ENCODE measurements at places on chromosomes 16 and 17. TPM values are rescaled to one million over a fixed set of nuclear protein-coding genes. Genes with fewer than 3 reads are reported as not detected.

Gene IRX3
- total RNA-seq = 1.6 TPM

Gene SP2
- total RNA-seq = 18.9 TPM

Gene IL17C
- 0.99 TPM for total RNA-seq

Gene PDPR
- total RNA-seq = 53.6 TPM

Gene CLEC18A
- 12.6 TPM for total RNA-seq

Gene WNT9B
- 0.50 TPM for total RNA-seq

Gene P3H4
- 9.9 TPM for total RNA-seq

Gene GAST
- not detected for total RNA-seq

Gene MPP3
- 18.2 TPM for total RNA-seq

Gene NLRC3
- 3.0 TPM for total RNA-seq

Gene CCL16
- total RNA-seq = 0.24 TPM

Gene RAB11FIP4
- total RNA-seq = 44.3 TPM

Gene HOXB7
- total RNA-seq = 3.2 TPM

Gene HLF
- 23.4 TPM for total RNA-seq

Gene SLC7A5
- 290 TPM for total RNA-seq

Gene ORMDL3
- 99.7 TPM for total RNA-seq

Gene KRT20
- not detected for total RNA-seq

Gene ADAD2
- 98.4 TPM for total RNA-seq

Gene PRM1
- 32,936 TPM for total RNA-seq

Gene MRTFB
- total RNA-seq = 91.4 TPM

Gene ESRP2
- 14.6 TPM for total RNA-seq

Data from testis (tissue), 5 donors.